ENCODE measurements at places on chromosomes 6 and 20.

- no peak for DNase-seq
Observed at GRCh38 chr6:125534430-125535263, 214.8 kb upstream of the HEY2 start.

DNA sequence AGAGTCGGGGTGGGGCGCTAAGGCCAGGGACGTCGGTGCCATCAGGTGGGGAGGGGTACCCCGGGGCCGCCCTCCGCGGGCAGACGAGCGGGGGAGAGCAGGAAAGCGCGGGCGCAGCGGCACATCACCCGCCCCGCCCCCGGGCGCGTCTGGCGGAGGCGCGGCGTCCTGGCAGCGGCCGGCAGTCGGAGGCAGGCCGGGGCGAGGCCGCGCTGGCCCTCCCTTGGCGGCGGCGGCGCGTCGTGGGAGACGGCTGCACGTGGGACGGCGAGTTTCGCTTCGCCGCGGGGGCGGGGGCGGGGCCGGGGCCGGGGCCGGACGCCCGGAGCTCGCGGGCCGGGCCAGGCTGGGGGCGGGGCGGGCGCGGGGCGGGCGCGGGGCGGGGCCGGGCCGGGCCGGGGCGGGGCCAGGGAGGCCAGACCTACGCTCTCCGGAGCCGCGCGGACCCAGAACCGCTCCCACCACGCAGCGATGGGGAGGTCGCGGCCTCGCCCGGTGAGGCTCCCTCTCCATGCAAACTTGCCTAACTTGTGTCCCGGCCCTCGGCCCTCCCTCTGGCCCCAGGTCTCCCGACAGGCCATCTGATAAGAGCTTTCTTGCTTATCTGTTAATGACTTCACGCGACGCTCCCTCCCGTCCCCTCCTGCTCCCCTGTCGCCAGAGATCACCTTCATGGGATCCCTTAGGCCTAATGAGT is 12.5 kb downstream of the ITPR3 start:
- no peak for DNase-seq

DNA sequence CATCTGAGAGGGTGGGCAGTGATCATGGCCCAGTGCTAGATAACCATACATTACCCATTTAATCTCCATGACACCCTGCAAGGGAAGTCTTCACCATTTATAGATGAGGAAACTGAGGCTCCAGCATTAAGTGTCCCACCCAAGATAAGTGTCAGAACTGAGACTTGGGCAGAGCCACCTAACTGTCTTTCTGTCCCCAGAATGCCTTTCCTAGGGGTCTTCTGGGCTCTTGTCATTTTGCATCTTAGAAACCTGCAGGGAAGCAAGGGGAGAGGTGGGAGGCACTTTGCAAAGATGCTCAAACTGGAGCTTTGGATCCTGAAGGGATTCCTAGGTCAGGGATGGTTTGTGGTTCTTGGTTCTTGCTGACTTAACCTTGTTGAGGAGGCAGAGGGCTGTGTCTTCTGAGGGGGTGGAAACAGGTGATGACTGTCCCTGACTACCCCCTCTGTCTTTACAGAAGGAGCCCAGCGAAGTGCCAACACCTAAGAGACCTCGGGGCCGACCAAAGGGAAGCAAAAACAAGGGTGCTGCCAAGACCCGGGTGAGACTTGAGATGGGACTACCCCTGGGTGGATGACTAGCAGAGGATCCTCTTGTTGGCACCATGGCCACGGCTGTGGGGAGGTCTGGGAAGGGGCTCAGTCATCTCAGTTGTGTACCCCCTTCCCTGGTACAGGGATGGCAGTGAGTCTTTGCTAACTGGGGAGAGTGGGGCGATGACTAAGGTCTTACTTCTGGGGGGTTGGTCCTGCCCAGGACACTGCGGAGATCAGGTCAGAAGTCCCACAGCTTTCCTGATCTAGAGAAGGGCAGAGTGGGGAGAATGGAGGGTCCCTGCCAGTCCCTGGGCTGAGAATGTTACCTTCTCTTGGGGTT is 5.8 kb downstream of the HMGA1 start:
- no peak for DNase-seq

DNA sequence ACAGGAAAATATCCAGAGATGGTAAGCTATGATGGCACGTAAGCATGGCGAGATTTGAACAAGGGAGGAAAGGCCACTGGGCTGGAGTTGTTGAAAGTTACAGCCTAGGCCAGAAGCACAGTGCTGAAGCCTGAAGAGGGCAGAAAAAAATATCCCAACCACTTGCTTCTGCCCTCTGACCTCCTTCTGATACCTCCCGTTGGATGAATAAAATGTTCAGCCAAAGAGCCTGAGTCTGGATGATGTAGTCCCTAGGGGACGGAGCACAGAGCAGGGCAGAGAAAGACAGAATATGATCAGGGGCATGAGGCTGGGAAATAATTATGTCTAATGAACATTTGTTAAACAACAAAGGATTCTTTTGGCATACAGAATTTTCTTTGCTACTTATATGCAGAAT is 19.7 kb downstream of the KLHL31 start:
- no peak for DNase-seq

- no peak for DNase-seq
Observed at GRCh38 chr20:63124092-63124781, 91.7 kb downstream of the YTHDF1 start.

DNA sequence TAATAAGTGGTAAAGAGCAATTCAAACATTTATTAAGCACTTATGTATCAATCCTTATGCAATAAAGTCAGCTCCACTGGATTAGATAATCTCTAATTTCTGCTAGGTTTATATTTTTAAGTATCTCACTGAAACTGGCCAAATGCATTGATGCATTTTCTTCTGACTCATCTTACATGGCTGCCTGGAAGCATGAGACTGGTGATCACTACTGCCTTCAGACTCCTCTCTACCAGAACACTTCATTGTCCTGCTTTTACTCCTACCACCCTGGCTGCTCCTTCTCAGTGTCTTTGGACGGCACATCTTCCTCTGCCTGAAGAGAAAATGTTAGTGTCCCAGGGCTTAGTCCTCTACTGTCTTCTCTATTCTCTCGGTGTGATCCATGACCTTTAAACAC is 7.4 kb downstream of the CEP85L start:
- DNase-seq, result no peak

DNA sequence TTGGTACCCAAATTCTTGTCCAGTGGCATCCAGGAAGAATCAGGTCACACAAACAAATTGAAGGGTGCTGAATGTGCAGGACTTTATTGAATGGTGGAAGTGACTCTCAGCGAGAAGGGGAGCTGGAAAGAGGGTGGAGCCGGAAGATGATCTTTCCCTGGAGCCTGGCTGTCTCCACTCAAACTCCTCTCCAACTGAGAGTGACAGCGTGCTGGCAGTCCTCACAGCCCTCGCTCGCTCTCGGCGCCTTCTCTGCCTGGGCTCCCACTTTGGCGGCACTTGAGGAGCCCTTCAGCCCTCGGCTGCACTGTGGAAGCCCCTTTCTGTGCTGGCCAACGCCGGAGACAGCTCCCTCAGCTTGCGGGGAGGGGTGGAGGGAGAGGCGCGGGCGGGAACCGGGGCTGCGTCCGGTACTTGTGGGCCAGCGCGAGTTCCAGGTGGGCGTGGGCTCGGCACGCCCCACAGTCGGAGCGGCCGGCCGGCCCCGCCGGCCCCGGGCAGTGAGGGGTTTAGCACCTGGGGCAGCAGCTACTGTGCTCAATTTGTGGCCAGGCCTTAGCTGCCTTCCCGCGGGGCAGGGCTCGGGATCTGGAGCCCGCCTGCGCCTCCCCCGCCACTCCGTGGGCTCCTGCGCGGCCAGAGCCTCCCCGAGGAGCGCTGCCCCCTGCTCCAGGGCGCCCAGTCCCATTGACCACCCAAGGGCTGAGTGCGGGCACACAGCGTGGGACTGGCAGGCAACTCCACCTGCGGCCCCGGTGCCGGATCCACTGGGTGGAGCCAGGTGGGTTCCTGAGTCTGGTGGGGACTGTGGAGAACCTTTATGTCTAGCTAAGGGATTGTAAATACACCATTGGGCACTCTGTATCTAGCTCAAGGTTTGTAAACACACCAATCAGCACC is 26.7 kb upstream of the MBOAT1 start:
- DNase-seq, result no peak

DNA sequence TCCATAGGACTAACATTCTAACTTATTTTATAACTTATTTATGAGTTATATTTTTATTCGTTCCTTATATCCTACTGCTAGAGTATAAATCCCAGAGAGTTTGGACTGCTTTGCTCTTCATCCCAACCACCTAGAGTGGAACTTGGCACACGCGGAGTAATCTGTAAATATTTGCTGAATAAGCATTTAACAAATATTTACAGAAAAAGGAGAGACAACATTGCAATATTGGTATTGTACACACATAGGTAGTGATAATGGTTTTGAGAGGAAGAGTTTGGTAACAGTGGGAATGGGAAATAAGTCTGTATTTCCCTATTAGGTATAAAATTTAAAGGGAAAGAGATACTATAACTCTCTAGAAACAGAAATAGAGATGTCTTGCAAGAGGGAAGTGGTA is 634.8 kb upstream of the CITED2 start:
- no peak for DNase-seq

GRCh38 chr20:41818369-41818768 is 200.2 kb upstream of the CHD6 start:
- DNase-seq, result no peak

GRCh38 chr6:135506270-135506997 is 8.9 kb upstream of the AHI1 start:
- DNase-seq, result peak; percentile 45

GRCh38 chr6:74277777-74278186 is 581.8 kb downstream of the CD109 start:
- DNase-seq, result peak; percentile 21

GRCh38 chr6:16947375-16948015 is 154.4 kb upstream of the STMND1 start:
- peak; percentile 93 for DNase-seq

DNA sequence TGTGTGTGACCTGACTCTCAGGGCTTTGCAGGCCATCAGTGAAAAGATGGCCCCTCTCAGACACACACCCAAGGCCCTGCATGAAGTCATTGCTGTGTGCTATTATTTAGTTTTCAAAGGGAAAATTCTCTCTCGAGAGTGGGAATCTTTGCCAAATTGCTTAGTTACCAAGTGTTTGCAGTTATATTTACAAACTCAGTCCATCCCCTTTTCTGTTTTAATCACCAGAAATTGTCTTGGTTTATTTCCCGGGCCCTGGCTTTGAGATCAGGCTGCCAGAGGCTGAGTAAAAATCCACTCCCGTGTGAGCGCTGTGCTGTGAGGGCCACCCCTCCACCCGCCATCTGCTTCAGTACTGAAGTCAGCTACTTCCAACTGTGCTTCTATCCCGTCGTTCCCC is 163.1 kb downstream of the SOD2 start:
- no peak for DNase-seq

DNA sequence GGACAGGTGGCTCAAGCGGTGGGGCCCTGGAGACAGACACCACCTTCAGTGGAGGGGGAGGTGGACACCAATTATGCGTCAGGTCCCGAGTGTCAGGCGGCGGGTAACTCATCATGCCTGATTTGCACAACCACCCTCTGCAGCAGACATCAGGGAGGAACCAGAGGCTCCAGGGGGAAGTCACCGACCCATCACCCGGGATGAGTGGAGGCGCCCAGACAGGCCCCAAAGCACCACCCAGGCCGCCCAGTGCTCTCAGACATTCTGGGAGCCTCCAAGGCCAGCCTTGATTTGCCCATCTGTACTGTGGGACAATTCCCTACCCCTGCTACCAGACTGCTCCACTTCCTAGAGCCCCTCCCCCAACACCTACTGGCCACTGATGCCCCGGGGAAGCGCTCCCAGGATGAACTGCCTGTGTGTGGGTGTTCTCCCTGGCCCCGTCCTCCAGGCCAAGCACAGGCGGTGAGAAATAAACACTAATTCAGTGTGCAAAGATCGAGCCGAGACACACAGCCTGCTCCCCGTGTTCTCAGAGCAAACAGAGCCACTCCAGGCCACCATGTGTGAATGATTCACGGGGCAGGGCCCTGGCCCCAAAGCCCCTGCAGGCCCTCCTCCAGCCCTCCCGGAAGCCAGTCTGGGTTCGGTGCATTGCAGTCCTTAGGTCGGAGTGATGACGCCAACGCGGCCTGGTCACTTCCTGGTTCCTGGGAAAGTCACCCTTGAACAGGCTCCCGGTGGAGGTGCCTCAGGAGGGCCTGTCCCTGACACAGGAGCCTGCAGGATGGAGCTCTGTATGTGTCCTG is 107.2 kb downstream of the ASXL1 start:
- no peak for DNase-seq

DNA sequence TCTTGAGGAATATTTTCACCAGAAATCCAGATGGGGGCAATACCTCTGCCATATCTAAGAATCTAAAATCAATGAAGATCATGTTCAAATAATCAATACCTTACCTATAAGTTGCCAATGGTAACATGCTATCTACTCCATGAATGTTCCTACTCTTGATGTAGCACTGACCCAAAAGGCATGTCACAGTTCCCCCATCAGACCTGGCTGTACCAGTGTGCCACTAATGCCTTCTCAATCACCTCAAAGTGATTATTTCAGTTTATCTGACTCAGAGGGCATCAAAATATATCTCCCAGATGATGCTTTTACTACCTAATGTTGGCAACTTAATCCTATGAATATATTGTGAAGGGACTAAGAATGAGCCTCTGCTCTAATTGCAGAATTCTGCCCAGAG is 5.5 kb downstream of the PDCD2 start:
- no peak for DNase-seq

All from H4 (cell line).